Naive B cell (primary cell): ENCODE measurements at places on chromosomes 1 and 21.

DNA sequence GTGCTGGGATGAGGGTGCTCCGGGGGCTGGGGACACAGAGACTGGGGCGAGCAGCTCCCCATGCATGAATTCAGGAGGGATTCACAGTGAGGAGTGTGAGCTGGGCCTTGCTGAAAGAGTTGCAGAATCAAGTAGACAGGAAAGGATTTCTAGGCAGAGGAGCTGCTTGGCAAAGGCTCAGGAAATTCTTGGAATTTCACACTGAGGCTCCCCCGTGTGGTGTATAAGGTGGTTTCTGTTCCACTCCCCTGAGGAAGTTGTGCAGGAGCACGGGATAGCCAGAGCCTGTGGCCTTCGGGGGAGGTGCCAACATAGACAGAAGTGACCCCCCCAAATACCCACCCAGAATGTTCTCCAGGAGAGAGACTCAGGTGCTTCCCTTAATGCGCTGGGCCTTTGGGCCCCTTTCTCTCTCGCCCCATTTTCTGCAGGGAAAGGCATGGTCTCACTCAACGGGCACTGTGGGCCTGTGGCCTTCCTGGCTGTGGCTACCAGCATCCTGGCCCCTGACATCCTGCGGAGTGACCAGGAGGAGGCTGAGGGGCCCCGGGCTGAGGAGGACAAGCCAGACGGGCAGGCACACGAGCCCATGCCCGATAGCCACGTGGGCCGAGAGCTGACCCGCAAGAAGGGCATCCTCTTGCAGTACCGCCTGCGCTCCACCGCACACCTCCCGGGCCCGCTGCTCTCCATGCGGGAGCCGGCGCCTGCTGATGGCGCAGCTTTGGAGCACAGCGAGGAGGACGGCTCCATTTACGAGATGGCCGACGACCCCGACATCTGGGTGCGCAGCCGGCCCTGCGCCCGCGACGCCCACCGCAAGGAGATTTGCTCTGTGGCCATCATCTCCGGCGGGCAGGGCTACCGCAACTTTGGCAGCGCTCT is 58.5 kb upstream of the ACTL8 start:
- no peak for DNase-seq

DNA sequence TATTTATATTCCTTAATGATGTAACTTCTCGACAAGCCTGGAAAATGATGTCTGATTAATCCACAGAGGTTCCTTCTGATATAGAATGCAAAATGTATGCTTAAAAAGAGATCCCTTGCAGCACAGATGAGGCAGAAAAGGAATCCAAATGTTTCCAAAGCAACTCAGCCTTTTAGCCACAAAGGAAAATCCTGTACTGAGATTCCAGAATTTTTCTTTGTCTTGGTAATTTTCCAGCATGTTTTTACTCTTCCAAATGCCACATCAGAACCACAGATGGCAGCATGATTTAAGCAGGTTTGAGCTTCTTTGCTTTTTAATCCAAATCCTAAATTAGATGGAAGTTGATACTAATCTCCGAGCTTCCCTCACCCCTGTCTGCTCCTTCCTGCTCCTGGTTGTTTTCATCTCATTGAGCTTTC is 176.4 kb upstream of the PALMD start:
- DNase-seq: no peak

DNA sequence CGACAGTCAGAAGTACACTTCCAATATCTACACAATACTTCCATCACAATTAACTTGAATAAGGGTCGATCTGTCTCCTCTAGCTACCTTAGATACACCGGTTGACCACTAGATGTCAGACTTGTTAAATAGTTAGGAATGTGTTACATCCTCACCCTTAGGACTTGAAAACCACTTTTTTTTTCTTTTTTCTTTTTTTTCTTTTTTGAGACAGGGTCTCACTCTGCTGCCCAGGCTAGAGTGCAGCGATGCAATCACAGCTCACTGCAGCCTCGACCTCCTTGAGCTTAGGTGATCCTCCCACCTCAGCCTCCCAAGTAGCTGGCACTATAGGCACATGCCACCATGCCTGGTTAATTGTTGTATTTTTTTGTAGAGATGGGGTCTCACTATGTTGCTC is 120.4 kb upstream of the GREM2 start:
- DNase-seq: peak; percentile 7

- DNase-seq: no peak
Observed at GRCh38 chr1:3819771-3820200, 23.5 kb upstream of the LRRC47 start.

DNA sequence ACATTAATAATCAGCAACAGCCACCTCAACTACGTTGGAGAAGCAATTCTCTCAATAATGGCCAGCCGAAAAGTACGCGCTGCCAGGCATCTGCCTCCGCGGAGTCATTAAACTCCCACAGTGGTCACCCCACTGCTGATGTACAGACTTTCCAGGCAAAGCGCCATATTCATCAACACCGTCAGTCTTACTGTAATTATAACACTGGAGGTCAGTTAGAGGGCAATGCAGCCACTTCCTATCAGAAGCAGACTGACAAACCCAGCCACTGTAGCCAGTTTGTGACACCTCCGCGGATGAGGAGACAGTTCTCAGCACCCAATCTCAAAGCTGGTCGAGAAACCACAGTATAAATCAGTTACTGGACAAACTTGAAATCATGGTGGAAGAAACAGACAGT is 93.9 kb downstream of the KIF1B start:
- no peak for DNase-seq

GRCh38 chr1:23524716-23525401 is 6.2 kb downstream of the E2F2 start:
- DNase-seq: peak; percentile 40

GRCh38 chr1:31897526-31898100 is 40.6 kb downstream of the PTP4A2 start:
- no peak for DNase-seq

DNA sequence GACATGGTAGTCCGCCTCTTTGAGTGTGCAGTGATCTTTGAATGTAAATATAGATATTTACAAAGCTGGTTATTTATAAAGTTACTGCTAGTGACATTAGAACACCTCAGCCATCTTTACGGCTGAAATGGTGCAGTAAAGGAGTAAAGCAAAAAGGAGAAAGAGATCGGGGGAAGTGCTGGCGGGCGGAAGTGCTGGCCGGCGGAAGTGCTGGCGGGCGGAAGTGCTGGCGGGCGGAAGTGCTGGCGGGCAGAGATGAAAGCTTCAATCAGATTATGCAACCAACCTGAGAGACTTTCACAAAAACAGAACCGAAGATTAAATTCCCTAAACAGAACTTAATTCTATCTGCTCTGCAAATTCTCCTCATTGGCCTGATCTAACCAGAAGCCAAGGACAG is 1.4 kb upstream of the OR14A16 start:
- DNase-seq: no peak

DNA sequence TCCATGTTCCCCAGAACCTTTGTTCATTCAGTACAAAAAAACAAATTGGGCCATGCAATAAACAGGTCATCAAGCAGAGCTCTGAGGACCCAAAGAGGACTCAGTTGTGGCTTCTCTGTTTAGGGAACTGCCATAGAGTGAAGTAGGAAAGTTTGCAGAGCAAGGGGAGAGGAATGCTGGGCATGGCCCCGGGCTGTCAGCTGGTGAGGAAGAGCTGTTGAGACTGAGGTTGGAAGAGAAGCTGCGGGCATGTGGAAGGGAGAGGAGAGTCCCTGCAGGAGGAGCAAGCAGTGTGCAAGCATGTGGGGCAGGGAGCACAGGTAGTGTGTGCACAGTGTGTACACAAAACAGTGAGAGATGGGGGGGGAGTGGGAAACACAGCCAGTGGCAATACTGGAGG is 71.8 kb downstream of the NTPCR start:
- DNase-seq: no peak

DNA sequence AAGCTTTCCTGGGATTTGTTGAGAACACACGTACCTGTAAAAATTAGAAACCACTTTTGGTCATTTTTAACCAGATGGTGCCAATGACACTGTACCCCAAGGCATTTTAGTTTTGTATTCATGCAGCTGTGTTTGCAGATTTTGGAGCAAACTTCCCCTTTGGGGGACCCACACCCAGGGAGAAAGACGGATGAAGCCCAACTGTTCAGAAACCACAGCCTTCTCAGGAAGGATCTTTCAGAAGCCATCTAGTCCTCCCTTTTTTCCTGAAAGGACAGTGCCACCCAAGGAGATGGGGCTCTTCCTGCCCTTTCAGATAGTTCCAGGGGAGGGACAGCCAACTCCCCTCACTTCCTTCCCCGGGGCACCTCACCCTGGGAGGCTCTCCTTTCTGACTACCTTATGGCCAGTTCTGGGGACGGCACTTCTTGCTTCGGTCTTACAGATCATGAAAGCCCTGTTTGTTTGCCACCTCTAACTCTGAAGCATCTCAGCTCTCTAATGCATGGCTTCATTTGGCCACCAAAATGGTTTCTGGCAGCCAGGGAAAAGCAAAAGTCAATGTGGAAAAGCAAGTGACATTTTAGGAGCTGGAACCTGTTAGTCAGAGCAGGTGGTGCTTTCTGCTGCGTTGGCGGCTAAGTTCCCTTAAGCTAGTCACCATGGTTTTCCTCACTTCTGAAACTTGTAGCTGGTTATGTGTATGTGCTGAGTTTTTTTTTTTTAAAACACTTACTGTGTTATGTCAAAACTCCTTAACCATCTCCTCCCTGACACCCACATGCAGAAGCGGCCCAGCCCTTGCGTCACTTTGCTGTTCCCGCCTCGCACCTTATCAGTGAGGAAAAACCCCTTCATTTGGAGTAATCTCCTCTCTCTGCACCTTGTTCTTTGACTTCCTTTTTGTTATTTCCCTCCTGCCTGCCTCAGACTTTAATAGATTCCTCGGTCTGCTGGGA is 10.1 kb downstream of the TMCC2 start:
- no peak for DNase-seq

DNA sequence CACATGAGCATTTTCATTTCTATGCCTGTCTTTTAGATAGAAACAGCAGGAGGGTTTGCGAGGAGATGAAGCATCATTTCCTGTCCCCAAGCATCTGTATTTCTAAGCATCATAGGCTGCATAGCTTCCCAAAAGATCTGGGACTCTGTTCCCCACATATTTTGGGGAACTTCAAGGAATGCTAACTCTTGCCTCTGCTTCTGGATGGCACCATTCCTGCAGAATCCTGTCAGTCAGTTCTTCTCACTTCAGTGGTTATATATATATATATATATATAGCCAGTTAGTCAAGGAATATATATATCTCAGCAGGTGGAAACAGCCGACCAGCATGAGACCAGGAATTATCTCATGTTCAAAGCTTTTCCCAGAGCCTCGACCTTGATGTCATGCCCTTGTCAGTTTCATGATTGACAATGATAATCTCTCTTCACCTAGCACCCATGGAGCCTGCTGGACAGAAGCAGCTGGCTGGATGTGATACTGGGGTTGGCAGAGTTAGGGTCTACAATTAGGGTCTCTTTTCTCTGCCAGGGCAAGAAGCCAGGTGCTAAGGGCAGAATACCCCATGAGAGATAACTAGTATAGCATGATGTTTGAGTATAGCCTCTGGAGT is 2.4 kb downstream of the PFKFB2 start:
- DNase-seq: no peak

DNA sequence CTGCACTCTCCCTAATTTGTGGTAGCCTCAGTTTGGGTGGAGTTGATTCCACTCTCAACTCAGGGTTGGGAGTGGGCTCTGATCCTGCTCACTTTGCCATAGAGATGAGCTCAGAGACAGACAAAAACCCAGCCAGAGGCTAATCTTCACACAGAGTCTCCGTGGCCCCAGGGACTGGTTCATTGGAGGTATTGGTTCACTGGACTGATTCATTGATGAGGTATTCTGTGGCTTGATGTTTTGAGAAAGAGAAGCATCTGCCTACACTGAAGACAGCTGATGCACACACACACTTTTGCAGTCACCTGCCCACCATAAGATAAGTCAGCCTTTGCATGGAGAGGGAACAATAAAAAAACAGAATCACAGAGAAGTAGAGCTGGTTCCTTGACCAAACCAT is 183.8 kb downstream of the AJAP1 start:
- no peak for DNase-seq
